ENCODE measurements at places on chromosomes 4 and X. TPM values are rescaled to one million over a fixed set of nuclear protein-coding genes. Genes with fewer than 3 reads are reported as not detected.

- DNase-seq: no peak
Observed at GRCh38 chrX:124392794-124393193, 46.4 kb downstream of the SH2D1A start.

- no peak for DNase-seq
Observed at GRCh38 chrX:24231131-24231540, 81.6 kb downstream of the ZFX start.

DNA sequence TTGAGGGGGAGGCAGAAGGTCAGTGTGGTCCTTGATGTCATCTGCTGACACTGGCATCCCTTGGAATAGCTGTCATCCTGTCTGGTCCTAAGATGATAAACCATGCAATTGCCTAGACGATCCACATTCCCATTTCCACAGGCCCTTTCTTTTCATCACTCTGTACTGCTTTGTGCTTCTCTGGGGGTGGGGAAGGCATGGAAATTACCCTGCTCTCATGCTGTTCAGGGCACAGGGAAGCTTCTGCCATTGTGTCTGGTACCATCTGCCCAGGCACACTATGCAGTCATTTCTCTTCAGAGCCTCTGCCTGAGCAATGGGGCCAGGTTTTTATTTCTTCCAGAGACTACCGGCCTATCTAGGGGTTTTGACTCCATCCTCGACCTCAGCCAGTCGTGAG is 49.7 kb upstream of the ELOVL6 start:
- no peak for DNase-seq

DNA sequence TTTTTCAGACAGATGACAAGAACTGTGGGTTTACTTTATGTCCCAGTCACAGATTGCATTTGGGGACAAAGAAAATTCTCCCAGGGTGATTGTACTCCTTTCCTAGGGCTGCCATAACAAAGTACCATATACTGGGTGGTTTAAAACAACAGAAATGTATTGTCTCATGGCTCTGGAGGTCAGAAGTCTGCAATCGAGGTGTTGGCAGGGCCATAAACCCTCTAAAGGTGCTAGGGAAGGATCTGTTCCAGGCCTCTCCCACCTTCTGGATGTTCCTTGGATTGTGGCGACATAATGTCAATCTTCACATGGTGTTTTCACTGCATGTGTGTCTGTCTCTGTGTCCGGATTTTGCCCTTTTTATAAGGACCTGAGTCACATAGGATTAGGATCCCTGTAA is 12.3 kb downstream of the GEMIN8 start:
- DNase-seq: no peak

DNA sequence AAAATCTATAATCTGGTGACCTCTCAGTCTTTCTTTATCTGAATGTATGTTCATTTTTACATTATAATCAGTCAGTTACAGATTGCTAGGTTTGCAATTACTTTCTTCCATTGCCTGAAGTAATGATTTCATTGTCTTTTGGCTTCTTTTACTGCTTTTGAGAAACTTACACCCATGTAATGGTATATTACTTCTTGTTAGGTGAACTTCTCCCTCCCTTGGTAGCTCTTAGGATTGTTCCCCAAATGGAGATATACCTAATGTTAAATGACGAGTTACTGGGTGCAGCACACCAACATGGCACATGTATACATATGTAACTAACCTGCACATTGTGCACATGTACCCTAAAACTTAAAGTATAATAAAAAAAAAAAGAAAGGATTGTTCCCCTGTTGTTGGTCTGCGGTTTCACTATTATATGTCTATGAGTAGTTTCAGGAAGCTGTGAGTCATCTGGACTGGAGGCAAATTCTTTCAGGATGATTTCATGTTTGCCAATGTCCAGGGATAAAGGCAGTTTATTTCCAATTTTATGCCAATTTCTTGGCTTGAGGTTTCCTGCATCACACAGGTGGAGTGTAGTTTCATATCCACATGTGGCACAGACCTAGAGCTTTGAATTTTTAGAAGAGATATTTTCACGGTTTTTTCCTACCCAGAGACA is 21.8 kb downstream of the SPANXC start:
- DNase-seq: no peak

DNA sequence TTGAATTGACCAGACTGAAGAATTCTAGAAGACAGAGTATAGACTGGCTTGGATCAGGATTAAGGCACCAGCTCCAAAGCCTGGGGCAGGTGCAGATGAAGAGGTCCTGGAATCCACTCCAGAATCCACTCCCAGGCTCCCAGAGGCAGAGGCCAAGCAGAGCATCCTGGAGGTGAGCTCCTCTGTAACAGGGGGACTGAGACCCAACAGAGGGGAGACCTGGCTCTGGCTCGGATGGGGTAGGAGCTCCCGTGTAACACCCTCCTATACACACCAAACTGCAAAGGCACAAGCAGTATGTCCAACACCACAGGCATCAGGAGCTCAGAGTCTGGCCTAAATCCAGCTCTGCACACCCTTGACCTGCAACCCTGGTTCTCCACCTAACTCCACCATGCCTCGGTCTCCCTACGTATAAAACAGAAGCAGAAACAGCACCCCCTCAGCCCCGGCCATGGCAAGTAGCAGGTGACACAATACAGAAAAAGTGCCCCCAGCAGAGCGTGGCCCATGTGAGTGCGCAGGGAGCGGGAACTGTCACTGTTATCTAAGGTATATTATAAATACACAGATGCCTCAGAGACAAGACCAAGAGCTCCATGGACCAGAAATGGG is 14.9 kb downstream of the RNF212 start:
- no peak for DNase-seq

DNA sequence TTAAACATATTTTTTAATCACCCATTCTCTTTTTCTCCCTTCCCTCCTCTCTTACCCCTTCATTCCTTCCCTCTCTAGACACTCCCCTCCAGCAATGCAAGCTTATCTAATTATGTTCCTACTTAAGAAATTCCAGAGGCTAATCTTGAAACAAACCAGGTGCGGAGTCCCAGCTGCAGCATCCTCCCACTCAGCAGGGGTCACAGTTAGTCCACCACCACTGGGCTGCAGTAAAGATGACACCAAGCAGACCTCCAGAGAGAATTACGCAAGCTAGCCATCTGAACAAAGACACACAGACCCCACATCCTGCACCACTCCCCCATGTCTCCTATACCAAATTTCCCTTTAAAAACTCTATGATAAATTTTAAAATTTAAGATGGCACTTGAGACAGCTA is 13.9 kb upstream of the SEC24B start:
- DNase-seq: no peak

DNA sequence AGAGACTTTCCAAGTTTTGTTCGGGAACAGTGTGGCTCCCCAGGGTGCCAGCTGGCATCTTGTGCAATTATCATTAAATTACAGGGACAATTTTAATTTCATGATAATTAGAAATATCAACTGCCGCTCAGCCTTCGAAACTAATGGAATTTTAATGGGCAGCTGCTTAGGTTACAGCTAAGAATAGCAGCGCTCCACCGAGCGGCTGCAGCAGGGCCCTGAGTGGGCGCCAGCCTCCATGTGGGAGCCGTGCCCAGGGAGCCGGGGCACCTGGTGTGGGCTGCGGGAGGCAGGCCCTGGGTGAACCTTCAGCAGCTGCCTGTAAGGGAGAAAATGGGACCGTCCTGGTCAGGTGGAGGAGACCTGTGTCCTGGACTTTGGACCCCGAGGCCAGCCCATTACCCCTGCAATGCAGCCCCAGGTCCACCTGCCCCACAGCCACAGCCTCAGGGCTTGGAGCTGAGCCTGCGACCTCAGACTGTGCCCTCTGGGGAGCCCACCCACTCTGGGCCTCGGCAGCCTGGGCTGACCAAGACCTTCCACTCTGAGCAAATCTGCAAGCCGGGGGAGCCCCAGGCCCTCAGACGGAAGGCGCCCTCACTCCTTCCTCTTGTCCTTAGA is 21.1 kb downstream of the MSANTD1 start:
- DNase-seq: no peak

DNA sequence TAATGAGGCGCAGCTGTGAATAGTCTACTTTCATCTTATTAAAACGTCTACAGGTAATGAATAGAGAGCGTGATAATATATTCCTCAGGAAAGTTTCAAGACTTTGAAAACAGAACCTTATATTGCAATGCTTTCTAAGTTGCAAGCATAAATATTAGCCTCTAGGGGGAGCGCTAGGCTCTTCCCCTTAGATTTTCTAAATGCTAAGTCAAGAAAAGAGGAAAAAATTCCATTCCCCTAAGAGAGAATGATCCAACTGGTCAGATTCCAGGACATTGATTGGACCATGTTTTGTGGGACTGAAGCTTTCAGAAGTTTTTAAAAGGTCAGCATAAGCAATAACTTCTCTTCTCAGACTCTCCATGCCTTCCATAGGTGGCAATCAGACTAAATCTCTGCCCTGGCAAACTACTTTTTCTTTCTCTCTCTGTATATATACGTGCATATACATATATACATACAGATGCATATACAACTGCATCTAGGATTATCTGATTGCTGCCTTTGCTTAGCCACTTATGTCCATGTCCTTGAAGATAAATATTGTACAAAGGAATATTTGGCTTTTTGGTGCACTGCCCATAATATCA is 492.9 kb downstream of the INPP4B start:
- no peak for DNase-seq

DNA sequence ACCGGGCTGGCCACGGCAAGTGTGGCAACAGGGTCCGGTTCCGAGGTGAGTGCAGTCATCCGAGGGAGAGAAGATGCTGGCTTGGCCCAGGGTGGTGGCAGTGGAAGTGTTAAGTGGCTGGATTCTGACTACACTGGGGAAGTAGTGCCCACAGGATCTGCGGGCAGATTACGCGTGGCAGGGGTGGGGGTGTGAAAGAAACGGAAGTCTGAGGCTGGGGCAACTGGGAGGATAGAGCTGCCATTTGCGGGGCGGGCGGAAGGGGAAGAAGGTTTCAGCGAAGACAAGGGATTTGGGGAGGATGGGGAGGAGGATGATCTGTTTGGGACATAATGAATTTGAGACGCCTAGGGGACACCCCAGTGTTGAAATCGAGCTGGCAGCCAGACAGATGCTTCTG is 5.3 kb downstream of the RS1 start:
- DNase-seq: no peak

- DNase-seq: no peak
Observed at GRCh38 chr4:13659341-13660070, 32.0 kb upstream of the BOD1L1 start.

DNA sequence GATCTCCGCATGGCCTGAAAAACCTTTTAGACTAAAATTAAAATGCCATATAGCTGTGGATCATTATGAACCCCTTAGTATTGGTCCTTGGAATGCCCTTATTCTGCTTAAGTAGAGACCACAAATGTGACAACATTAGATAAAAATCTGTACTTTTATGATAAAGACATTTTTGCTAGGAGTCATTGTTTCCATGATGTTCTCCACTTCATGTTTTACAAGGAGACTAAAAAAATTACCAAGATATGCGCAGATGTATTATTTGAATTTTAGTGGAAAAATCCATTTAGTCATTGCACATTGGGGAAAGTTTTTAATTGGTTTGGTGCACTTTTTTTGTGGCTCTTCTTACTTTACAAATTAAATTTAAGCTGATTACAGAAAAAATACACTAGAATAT is 85.1 kb upstream of the HPRT1 start:
- no peak for DNase-seq

The CXCL1 gene
- not detected for total RNA-seq

All from uterus (tissue), 4 donors.